Activated naive CD4-positive, alpha-beta T cell treated with anti-CD3 and anti-CD28 coated beads, Interleukin-2, amount 10 ng/mL, durations not matched to agents 7 days and 5 days (primary cell): ENCODE measurements at places on chromosomes 4 and X.

DNA sequence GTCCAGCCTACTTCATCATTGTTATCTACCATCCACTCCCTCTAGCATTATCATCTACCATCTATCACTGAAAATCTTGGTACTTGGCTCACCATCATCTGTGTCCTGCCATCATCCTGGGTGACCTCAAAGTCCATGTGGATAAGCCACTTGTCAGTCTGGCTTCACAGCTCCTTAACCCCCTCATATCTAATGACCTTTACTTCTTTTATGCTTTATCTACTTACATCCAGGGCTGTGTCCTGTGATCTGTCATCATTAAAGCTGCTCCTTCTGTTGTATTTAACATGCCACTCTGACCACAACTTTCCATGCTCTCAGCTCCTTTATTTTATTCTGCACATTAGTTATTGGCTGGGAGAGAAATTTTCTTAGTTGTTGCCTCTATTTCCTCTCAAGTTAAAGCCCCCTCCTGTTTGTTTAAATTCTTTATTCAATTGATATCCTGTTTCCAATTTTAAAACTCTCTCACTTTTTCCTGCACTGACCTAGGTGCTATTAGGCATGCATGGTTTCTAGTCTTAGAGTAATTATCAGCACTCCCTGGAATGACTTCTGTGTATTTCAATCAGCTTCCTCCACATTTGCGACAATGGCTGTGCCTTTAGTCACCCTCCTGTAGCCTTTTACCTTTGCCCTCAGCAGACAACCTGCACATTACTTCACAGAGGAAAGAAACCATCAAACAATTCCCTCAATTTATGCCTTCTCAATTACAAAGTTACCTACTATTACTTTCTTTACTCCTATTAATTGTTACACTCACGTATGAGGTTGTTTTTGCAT is 8.1 kb upstream of the FABP2 start:
- no peak for DNase-seq

DNA sequence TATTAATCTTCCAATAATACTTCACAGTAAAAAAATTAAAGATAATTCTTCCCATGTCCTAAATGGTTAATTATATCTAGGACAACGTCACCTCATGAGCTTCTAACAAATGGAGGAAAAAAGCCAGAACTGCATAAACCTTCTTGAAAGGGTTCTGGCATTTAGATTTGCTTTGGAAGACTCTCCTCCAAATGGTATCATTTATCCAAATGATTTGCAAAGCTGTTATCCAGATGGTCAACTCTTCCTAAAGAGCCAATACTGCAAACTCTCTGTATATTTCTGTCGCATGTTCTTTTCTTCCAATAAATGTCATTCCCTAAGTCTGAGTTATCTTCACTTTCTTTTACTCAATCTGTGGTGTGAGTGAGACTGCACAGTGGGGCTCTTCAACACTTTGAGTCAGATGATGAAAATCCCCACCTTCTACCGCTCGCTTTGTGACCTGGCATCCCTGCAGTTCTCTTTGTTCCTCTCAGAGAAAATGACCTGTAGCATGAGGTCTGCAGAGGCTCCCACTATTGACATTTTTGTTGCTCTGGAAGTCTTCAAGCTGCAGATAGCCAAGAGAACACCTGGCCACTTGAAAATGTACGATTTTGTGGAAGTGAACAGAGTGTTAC is 52.9 kb downstream of the TMEM150C start:
- DNase-seq: no peak

DNA sequence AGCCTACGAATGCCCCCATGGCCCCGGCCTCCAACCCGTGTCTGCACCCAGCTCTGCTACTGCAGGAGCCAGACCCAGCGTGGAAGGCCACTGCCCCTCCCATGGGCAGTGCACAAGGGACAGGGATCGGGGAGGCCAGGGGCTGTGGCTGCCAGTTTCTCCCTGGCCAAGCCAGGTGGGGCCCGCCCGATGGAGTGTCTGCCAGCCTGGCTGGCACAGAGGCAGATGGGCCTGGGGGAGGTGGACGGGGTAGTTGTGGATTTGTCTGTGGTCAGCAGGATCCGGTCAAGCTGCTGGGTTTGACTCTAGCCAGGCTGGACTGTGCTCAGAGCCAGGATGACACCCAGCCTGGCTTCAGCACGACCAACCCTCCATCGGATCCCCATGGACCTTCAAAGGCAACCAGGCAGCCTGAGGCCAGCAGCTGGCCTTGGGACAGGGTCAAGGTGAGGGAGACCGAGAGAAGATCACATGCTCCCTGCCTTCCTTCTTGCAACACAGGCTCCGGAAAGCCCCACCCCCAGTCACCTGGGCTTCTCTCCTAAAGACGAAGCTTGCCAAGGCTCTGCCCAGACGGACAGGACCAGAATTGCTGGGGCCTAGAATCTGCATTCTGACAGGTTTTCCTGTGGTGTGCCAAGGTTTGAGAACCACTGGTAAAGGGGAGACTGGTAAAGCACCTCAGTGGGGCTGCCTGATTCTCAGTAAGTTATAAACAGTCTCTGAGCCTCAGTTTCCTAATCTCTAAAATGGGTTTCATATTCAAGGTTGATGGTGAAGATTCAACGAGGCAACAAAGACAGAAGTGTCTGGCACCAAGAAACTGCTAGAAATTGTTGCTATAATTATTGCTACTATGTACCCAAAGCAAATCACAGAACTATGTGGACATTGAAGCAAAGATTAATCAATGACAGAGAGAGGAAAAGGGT is 78.6 kb downstream of the PPP2R2C start:
- no peak for DNase-seq

- DNase-seq: no peak
These were observed 87.9 kb downstream of the CRLF2 start for GRCh38 chrX:1124531-1124930.

GRCh38 chrX:151397741-151398070 is 700 bp downstream of the VMA21 start:
- DNase-seq: no peak

- peak; percentile 50 for DNase-seq
These were observed 20.5 kb downstream of the SLC25A5 start for GRCh38 chrX:119488749-119489148.

DNA sequence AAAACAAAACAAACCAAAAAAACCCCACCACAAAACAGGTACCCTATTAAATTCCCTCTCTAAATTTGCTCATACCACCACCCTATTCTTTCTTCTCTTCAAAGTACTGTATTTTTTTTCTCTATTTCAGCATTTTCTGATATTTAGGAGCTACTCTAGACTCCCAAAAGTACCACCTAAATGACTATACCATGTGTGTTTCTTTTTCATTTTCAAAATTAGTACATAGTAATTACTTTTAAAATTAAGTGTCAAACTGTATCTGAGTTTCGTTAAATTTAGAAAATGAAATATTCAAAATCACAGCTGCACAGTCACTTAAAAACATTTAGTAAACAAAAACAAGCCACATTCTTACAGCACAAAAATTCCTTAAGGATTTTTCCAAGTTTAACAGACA is 161.7 kb downstream of the FBXW7 start:
- DNase-seq: no peak

DNA sequence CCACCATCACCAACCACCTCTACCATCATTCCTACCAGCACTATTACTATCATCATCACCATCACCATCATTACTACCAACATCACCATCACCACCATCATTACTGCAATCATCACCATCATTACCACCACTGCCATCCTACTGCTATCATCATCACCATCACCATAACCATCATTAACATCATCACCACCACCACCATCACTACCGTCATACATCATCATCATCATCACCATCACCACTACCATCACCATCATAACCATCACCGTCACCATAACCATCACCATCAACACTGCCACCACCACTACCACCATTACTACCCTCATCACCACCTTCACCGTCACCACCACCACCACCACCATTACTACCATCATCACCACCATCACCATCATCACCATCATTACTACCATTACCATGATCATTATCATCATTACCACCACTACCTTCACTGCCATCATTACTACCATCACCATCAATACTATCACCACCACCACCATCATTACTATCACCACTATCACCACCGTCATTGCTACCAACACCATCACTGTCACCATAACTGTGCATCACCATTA is 71.8 kb downstream of the PSAPL1 start:
- DNase-seq: no peak

- DNase-seq: no peak
These were observed 143.5 kb downstream of the MGST2 start for GRCh38 chr4:139808808-139809756.

- no peak for DNase-seq
These were observed 1177.6 kb downstream of the ADGRL3 start for GRCh38 chr4:62377700-62378099.

DNA sequence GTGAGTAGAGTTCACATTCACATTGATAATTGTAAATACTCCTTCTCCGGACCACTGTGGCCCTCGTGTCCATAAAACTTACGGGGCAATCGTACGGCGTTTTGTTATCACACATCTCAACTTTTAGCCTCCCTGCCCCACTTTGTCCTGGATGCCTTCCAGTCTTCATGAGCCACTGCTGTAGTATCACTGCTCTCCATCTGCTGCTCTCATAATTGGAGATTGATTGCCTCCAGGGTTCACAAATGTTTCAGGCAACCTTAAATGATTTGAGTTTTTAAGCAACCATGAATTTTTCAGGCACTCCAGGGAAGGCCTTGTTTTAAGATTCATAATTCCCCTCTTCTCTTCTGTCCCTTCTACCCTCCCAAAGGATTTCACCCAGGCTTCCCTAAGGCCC is 28.4 kb downstream of the ALPK1 start:
- DNase-seq: no peak
